ENCODE measurements at places on chromosomes 12 and 14.

DNA sequence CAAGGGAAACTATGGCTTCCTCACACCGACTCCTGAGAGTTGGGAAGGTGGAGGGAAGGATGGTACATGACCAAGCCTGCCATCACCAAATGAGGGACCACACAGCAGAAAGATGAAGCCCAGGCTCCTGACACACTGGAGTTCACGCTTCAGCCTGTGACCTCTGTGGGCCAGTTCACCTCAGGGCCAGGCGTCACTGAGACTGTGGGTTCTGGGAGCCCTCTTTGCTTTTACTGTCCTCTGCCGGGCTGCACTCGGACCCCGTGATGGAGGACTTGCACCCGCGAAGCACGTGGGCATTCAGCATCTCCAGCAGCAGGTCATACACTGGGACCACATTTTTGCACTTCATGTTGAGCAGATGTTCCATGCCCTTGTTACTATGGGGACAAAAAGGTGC, 61.2 kb downstream of the ESR2 start:
- DNase-seq = no peak

GRCh38 chr14:68653108-68653507, 139.8 kb downstream of the ZFP36L1 start:
- DNase-seq = no peak

GRCh38 chr14:66163023-66163422, 323.1 kb upstream of the CCDC196 start:
- DNase-seq = no peak

GRCh38 chr14:69484444-69485314, at the start of gene PLEKHD1:
Gene PLEKHD1 (plus strand): TSS chr14:69484728. CDS start chr14:69484966, 238 bp downstream.
- DNase-seq = no peak
